Activated T-helper 9 cell treated with anti-CD3 and anti-CD28 coated beads, Interleukin-2, amount 50 U/mL, for 16 hours (primary cell): ENCODE measurements at places on chromosomes 3 and 15.

- no peak for DNase-seq
Measured at GRCh38 chr3:132874701-132875100, 152.5 kb upstream of the NPHP3 start.

DNA sequence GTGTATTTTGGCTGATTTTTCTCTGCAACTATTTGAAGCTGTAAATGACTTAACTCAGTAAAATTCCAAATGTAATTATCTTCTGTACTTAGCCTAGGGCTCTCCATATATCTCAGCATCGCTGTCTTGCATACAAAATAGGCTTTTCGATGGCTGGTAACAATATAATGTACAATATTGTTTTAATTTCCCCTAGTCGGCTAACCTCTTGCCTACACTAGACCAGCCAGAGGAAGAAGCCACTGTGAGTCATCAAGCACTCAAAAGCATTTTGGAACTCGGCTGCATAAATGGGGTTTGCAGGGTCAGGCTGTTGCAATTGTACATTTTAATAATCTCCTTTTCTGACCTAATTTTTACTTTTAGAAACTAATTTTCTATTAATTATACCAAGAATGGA, 583.8 kb downstream of the FOXP1 start:
- no peak for DNase-seq

DNA sequence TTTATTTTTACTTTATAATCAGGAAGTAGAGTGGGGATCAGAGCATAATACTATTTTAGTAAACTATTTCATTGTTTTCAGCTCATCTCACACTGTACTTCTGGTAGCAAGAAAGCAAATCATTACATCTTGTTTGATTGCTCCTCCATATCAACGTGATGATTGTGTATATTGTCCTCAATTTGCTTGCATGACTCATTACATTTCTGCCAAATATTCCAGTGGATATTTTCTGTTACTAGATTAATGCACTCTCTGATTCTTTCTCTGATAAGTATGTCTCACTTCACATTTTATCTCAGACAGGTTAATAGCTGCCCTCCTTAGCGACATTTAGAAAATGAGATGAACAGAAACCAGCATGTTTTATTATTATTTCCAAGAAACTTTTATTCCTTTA, 1145.3 kb downstream of the OTOL1 start:
- DNase-seq, result no peak

DNA sequence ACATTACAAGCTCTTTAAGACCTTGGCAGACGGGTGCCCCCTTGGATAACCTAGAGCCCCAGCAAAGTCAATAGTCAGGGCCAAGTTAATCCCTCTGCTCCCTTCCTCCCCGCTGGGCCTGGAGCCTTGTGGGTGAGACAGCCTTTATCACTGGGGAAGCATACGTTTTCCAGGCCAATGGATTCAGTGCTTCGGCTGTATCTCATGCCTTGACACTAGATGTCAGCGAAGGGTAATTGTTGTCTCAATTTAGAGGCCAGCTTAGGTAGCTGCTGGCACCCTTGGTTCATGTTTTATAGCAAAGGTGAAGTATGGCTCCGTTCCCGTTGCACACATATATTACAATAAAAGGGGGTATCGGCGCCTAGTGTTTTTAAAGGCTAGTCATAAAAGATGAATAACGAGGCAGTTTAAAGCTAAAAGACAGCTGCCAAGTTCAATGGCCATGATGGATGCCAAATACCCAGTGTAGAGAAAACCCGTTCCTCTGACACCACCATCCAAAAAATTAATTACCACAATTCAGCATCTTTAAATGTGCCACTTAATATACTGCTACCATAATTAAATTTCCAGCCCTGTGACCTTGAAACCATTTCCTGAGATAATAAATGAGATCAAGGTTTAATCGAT, 52.3 kb upstream of the BNIP2 start:
- DNase-seq, result no peak

- no peak for DNase-seq
Measured at GRCh38 chr3:72299321-72299802, 514.4 kb upstream of the PROK2 start.

GRCh38 chr3:172604895-172605646, 81.8 kb upstream of the TNFSF10 start:
- DNase-seq, result no peak

DNA sequence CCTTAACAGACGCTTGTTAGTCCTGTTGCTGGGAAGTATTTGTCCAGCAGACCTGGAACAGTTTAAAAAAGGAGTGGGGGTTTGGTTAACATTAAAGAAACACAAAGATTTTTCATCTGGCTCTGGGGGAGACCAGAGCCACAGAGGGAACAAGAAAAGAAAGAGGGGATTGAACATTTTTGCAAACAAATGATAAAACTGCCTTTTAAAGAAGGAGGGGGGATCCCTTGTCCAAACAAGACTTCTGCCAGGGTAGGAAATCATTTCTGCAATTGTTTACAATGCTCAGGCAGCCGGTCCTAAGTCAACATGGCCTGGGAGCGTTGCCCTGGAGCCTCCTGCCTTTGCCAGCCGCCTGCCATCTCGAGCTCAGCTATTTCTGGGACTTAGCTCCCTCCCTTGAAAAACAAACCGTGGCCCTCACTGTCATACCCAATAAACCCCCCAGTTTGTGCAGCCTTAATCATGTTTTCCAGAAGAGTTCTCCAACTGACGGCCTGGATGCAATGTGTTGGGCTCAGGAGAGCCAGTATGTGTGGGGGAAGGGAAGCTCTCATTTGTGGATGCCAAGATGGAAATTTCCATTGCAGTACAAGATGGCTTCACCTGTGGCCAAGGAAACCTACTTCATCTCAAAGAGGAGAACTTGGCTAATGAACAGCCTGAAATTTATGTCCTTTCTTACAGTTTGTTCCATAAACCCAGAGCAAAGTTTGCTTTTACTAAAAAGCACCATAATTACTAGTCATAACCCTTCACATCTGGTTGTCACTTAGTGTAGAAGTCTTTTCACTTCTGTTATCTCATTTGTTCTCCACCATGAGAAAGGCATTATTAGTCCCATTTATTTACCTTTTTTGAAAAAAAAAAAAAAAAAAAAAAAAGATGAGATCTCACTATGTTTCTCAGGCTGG, 75.9 kb upstream of the RNU6-1 start:
- DNase-seq, result no peak

DNA sequence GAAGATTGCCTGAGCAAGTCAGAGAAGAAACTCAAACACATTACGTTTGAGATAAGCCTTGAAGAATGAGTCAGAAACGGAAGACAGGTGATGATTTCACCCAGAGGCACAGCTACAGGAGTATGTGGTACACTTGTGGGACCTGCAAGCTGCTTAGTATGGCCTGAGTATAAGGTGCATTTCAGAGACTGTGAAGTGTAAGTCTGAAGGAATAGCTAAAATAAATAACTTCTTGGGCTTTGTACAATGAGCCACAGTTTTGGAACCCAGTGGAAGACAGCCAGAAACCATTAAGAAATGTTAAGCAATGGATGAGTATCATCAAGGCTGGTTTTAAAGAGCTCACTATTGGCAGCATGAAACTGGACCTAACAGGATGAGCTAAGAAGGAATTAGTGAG, 826.2 kb downstream of the ROBO1 start:
- no peak for DNase-seq

- no peak for DNase-seq
Measured at GRCh38 chr3:127590282-127590592, 296 bp downstream of the TPRA1 start.

GRCh38 chr15:88223084-88223483, 33.5 kb downstream of the NTRK3 start:
- DNase-seq, result no peak

DNA sequence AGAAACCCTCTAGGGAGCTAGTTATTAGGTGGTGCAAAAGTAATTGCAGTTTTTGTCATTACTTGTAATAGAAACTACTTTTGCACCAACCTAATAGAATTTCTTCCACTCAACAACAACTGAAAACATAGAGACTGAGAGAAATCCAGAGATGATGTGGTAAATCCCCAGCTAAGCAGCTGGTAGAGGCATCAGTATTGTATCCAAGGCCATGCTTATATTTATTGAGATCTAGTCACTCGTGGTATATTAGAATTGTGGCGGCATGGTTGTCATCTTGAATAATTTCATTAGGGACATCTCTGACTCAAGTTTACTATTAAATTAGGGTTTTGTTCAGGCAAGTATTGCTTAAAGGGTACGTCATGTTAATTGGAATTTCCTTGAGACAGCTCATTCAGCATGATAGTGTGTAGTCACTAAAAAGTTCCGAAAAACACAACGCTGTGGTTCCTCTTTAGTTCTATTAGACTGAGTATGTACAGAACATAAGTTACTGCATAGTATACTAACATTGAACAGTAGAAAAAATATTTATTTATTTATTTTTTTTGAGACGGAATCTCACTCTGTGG, 35.3 kb downstream of the PAK2 start:
- DNase-seq, result no peak

DNA sequence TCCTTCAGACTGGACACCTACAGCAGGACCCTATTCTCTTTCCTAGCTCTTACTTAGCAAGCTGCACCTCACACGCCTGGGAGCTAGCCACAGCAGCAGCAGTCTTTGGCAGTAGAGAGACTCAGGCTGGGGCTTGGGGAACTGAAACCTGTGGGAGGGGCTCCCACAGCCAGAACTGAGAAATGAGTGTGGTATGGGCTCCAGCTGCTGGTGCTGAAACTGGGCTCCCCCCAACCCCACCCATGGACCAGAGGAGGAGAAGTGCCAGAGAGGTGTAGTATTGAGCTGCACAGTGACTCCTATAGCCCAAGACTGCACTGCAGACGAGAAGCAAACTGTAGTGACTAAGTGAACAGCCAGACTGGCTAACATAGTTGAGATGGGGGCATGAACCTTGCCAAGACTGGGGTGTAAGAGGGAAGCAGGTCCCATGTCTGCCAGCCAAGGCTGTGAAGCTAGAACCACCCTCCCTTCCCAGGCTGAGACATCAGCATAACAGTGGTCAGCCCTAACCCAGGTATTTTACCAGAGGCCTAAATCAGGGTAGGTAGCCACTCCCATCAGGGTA, 62.5 kb downstream of the MYO5A start:
- DNase-seq, result peak; percentile 46

- DNase-seq, result no peak
Measured at GRCh38 chr3:106010829-106011228, 142.0 kb upstream of the CBLB start.
